ENCODE measurements at places on chromosomes 11 and 22. TPM values are rescaled to one million over a fixed set of nuclear protein-coding genes. Genes with fewer than 3 reads are reported as not detected.

The TST gene
- total RNA-seq: 6.8 TPM

The DTX4 gene
- total RNA-seq: 38.7 TPM

The CDON gene
- total RNA-seq: 35.1 TPM

The KRTAP5-1 gene
- total RNA-seq: not detected

The APOL5 gene
- not detected for total RNA-seq
